ENCODE measurements at places on chromosomes 2 and 18. TPM values are rescaled to one million over a fixed set of nuclear protein-coding genes. Genes with fewer than 3 reads are reported as not detected.

The GAREM1 gene
- 0.97 TPM for total RNA-seq

The TEX261 gene
- 22.9 TPM for total RNA-seq

The EN1 gene
- under 0.01 TPM for total RNA-seq

The ERICH2 gene
- not detected for total RNA-seq

The AKAIN1 gene
- total RNA-seq, result not detected

The ASAP2 gene
- 39.0 TPM for total RNA-seq

The VWA3B gene
- total RNA-seq, result not detected

The SLC11A1 gene
- 0.43 TPM for total RNA-seq

The DUSP19 gene
- total RNA-seq, result 1.6 TPM

The MRO gene
- total RNA-seq, result not detected

The COPS8 gene
- total RNA-seq, result 98.0 TPM

The NPHP1 gene
- total RNA-seq, result 4.8 TPM

The IL37 gene
- total RNA-seq, result not detected

The LYPD6 gene
- total RNA-seq, result 5.2 TPM

The CREG2 gene
- not detected for total RNA-seq

The NEU2 gene
- not detected for total RNA-seq

The SLC23A3 gene
- 0.64 TPM for total RNA-seq

The C2orf66 gene
- total RNA-seq, result not detected

The LINC00305 gene
- total RNA-seq, result not detected

The NXPH2 gene
- under 0.01 TPM for total RNA-seq

The REG3G gene
- total RNA-seq, result not detected

The HJURP gene
- total RNA-seq, result 27.2 TPM

The METTL4 gene
- 8.7 TPM for total RNA-seq

The RMDN2 gene
- total RNA-seq, result 5.8 TPM

The BAZ2B gene
- 63.5 TPM for total RNA-seq

The DPY30 gene
- 43.8 TPM for total RNA-seq

The SPP2 gene
- total RNA-seq, result not detected

The BMP10 gene
- not detected for total RNA-seq

The ANKRD36B gene
- total RNA-seq, result 20.3 TPM

The DNAJC27 gene
- 5.2 TPM for total RNA-seq

The KIDINS220 gene
- total RNA-seq, result 91.5 TPM

The CMPK2 gene
- 1.9 TPM for total RNA-seq

The CD28 gene
- not detected for total RNA-seq

The FOXI3 gene
- total RNA-seq, result not detected

The MEP1B gene
- total RNA-seq, result 0.64 TPM

The SDC1 gene
- total RNA-seq, result 68.0 TPM

The SKA1 gene
- 13.4 TPM for total RNA-seq
